ENCODE measurements at places on chromosomes 4 and X. TPM values are rescaled to one million over a fixed set of nuclear protein-coding genes. Genes with fewer than 3 reads are reported as not detected.
A peak's percentile ranks its signal among the peaks of the same experiment; 100 is the strongest.

The HDAC6 gene
- 94.6 TPM for polyA plus RNA-seq

The EXOC1 gene
- 27.2 TPM for polyA plus RNA-seq

The CT45A1 gene
- not detected for polyA plus RNA-seq

The VCX3A gene
- polyA plus RNA-seq: not detected

GRCh38 chr4:3112609-3113469, 38.4 kb downstream of the HTT start:
- DNase-seq: no peak

- DNase-seq: peak; percentile 79
Observed at GRCh38 chr4:102439236-102439614, 61.9 kb upstream of the NFKB1 start.

DNA sequence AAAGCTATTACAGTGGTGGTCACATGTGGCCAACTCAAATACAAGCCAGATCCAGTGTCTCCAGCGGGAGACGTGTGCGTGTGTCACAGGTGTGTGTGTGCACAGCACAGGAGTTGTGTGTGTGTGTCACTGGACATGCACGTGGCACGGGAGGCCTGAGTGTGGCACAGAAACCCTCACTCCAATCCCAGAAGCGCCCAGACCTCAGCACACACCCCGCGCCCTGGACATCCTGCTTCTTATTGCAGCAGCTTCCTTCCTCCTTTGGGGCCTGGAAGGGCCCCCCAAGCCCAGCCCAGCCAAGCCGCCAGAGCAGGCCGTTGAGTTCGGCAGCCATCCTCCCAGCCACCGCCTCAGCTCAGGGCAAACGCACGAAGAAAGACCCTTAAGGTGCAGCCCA, 37.9 kb downstream of the ACOX3 start:
- peak; percentile 56 for DNase-seq

DNA sequence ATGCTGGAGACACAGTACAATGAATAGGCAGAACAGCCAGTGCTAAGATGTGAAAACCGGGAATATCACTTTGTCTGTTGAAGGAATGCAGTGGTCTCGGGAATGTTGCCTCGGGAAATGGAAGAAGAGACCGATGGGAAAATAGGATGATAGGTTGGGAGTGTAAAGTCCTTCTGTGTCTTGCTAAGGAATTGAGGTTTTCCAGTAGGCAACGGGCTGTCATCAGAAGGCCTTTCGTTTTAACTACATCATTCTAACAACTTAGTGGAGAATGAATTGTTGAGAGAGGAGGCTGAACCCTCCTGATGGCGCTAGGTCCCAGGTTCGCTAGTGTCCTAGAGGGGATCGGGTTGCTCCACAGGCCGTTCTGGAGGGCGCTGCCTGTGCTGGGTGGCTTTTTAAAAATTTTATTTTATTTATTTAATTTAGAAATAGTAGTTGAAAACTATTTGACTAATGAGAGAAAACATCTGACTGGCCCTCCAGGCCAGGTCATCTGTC, 730 bp downstream of the VBP1 start:
- DNase-seq: no peak

DNA sequence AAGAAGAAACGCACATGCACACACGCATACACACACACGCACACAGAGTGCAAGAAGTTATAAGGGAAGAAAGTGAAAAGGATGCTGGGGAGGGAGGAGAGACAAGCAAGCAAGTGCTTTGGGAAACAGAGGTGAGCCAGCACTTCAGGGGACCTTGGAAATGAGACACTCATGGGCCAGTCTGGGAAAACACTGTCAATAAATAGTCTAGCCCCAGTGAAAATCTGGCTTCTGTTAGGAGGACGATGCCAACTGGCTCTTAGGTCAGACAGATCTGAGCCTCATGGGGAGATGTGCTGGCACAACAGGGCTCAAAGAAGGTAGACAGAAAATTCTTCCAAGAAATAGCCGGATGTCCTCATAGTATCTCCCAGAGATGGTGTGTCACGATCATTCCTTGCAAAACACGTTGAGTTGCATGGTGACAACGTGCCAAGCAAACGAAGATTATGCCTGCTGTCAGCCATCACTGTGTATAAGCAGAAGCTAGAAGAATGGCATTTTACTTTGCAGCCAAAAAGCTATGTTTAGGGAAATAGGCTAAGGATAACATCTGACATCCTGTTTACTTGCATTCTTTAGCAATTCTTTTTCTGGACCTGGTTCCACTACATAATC, 557 bp upstream of the ARHGEF6 start:
- DNase-seq: peak; percentile 53

GRCh38 chr4:107746161-107746560, 26.1 kb upstream of the PAPSS1 start:
- DNase-seq: no peak

DNA sequence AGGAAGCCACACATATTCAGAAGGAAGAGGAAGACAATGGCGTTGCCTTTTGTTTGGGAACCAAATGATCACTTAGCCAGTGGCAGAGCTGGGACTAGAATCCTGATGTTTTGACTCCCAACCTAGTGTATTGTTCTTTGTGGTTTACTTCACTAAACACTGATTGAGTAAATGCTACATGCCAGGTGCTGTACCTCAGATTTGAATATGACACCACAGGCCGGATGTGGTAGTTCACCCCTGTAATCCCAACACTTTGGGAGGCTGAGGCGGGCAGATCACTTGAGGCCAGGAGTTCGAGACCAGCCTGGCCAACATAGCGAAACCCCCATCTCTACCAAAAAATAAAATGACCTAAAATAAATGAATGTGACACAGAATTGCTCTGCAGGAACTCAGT, 8.4 kb downstream of the NDUFA1 start:
- DNase-seq: no peak

GRCh38 chr4:87965501-87965975, 10.0 kb upstream of the SPP1 start:
- no peak for DNase-seq

DNA sequence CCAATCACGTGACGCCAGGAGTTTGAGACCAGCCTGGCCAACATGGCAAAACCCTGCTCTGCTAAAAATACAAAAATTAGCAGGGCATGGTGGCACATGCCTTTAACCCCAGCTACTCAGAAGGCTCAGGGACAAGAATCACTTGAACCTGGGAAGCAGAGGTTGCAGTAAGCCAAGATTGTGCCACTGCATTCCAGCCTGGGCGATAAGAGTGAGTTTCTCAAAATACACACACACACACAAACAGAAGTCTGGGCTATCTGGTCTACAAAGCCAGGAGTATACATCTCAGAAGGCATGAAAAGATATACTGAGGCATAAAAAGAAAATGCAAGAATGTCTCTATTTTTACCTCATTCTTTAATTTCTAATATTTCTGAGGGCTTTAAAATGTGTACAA, 11.3 kb downstream of the YTHDC1 start:
- DNase-seq: no peak

GRCh38 chr4:48683784-48684666, 96.1 kb downstream of the FRYL start:
- DNase-seq: no peak

- DNase-seq: peak; percentile 70
Observed at GRCh38 chr4:81052119-81053068, 21.9 kb downstream of the BMP3 start.

- no peak for DNase-seq
Observed at GRCh38 chr4:165476214-165477098, 97.6 kb downstream of the CPE start.

GRCh38 chr4:15149839-15150592, 147.7 kb downstream of the CPEB2 start:
- peak; percentile 82 for DNase-seq

DNA sequence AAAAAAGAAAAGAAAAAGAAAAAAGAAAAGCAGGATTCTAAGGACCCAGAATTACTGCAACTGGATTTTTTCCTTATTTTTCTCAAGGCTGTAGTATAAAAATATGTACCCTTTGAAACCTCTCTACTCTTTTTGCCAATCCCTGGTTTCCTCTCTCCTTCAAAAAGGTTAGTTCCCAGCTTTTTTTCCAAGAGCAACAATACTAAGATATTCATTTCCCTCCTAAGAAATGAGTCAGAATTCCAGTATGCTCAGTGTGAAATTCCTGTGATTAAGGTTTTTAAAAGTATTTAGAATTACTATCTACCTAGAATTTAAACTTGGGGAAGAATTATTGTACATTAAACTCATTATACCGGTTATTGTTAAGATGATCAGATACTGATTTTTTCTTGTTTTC, 22.0 kb downstream of the SMIM14 start:
- DNase-seq: no peak

DNA sequence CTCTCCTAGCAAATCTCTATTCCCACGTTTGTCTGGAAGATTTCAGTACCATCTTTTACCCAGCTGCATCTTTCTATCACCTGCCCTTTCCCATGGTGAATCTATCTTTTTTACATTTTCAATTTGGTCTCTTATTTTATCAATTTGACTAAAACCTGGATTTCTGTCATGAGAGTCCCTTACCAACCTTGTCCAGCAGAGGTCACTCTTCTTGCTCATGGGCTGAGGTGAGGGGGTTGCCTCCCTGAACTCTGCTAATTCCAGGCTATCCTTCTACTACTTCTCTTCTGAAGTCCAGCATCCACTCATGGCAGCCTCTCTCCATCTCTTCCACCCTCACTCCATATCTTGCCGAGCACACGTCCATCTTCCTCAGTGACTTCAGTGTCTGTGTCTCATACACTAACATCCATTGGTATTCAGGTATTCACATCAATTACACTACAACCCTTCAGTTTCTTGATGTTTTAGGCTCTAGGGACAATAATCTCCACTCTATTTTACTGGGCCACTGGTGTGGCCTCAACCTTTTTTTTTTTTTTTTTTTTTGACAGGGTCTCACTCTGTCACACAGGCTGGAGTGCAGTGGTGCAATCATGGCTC, 17.8 kb upstream of the ZNF827 start:
- peak; percentile 17 for DNase-seq

GRCh38 chr4:13706120-13706519, 78.6 kb upstream of the BOD1L1 start:
- DNase-seq: no peak

DNA sequence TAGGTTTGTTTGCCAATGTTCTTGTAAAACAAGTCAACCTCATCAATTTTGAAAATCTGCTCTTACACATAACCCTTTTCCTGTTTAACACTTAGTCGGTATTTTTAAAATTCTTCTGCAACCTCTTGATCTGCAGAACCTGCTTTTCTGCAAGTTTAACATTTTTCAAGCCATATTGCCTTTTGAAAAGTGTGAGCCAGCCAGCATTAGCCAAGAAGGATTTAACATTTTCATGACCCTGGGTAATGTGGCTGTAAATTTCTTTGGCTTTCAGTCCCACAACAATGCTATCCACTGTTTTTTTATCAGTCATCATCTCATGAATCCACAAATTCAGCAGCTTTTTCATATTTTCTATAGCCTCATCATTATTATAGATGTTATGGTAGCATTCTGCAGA, 956.5 kb downstream of the FAT4 start:
- peak; percentile 13 for DNase-seq

- DNase-seq: no peak
Observed at GRCh38 chr4:32645653-32646052, 1925.5 kb downstream of the PCDH7 start.

- no peak for DNase-seq
Observed at GRCh38 chr4:182960746-182961145, 43.6 kb upstream of the DCTD start.
